ENCODE measurements at places on chromosomes 6 and 20.
A peak's percentile ranks its signal among the peaks of the same experiment; 100 is the strongest.

- DNase-seq: peak; percentile 79
Measured at GRCh38 chr20:64079273-64080012, at the start of gene RGS19. RGS19 (minus strand) TSS chr20:64079518; CDS start chr20:64076886, 2,632 bp downstream.

- no peak for DNase-seq
Measured at GRCh38 chr6:16067568-16067967, 61.3 kb upstream of the MYLIP start.

DNA sequence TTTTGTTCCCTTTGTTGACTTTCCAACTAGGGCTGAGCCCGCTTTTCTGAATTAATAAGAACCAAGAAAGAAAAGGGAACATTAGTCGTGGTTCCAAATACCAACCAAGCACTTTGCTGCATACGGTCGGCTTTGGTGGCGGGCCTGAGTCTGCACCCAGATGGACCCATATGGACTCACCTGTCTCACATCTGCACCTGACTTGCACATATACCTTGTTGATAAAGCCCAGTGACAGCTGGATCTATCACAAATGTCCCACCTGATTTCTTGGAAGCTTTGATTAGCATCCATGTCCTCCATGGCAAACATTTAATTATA is 39.0 kb downstream of the TPD52L1 start:
- no peak for DNase-seq

DNA sequence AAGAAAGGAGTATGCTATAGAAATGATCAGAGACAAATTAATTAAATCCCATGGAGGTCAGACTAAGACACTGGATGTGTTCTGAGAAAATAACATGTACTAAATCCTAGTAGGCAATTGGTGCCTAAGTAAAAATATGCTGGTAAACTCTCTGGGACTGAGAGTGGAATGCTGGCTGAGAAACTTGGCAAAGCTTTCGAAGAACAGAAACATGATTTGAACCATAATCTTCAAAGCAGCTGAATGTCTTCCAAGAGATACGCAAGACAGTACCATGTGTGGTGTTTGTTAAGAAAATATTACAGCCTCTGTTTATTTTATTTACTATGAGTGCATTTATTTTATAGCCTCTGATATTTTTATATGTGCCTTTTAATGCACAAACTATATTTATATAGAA is 55.2 kb downstream of the EFHC1 start:
- no peak for DNase-seq

GRCh38 chr6:140554421-140554820 is 1180.0 kb upstream of the CITED2 start:
- DNase-seq: no peak

- no peak for DNase-seq
Measured at GRCh38 chr6:143146186-143146851, 85.6 kb downstream of the AIG1 start.

DNA sequence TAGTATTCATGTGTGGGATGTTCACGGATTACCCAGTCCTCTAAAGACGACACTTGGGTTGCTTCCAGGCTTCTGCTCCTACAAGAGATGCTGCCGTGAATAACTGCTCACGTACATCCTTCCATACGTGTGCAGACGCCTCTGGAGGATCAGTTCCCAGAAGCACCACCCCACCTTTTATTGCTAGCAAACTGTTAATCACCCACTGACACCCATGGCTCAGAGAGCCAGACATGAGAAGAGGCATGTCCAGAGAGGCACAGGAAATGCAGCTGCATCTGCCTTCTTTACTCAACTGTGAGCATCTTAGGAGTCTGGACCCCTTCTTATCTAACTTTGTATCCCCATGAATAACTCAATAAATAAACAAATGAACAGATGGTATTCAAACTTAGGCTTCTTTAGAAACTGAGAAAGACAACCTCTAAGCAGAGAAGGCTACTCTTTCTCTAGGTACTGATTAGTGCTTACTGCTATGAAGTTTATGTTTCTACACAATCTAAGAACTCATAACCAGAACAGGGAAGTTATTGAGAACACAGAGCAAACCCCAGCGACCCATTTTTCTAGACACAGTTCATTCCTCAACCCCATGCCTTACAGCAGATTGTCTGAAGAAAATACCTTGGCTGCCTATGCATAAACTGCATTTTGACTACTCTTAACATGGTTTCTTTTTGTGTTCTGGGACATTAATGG is 228.7 kb upstream of the RREB1 start:
- no peak for DNase-seq

DNA sequence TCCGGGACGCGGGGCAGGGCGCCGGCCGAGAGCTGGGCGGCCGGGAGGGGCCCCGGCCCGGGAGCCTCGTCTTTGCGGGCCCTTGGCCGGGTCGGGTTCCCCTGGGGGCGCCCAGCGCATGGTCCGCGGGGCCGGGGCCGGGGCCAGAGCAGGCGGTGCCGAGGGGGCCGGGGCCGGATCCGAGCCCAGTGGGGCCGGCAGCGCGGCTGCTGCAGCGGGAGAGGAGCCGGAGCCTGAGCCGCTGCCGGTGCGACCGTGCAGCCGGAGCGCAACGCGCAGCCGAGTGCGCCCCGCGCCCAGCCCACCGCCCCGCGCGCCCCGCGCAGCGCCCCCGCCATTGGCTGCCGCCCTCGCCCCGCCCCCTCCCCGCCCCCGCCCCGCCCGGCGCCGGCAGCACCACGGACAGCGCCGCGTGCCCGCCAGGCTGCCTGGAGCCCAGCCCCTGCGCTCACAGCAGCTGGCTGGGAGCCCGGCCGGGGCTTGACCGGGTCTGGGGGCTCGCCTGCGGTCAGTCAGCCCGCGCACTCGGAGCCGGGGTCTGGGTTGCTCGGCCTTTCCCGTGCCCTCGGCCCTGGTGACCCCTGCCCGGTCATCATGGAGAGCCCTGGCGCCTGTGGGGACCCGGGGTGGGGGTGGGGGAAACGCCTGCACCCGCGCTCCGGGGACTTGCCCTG is at the start of gene HRH3:
Gene HRH3 (minus strand): TSS at position 287 of the 674 bp plus-strand sequence. CDS start 308 bp downstream, outside the sequence.
- peak; percentile 62 for DNase-seq

GRCh38 chr6:36784376-36784636 is 54.9 kb downstream of the CPNE5 start:
- no peak for DNase-seq

GRCh38 chr20:51425347-51426106 is 117.0 kb downstream of the NFATC2 start:
- DNase-seq: no peak

- DNase-seq: no peak
Measured at GRCh38 chr6:158847012-158847529, 27.9 kb upstream of the EZR start.

GRCh38 chr20:10079964-10080363 is 45.2 kb downstream of the ANKEF1 start:
- no peak for DNase-seq

DNA sequence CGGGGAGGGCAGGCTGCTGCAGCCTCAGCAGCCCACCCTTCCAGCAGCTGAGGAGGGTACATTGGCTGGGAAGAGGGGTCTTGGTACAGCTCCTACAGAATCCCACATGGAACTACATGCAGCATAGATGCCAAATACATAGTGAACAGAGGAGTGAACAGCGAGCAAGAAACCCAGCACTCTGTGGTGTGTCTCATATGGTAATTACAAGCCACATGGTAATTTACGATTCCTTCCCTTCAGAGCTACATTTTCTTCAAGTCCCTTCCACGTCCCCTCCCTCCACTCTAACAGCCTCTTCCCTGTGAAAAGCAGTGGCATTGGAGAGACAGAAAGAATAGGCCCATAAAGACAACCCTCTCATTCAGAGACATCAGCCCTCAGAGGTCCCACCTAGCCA is 167.7 kb downstream of the SYNDIG1 start:
- no peak for DNase-seq

GRCh38 chr20:33560026-33560425 is 70.1 kb downstream of the CBFA2T2 start:
- DNase-seq: no peak

DNA sequence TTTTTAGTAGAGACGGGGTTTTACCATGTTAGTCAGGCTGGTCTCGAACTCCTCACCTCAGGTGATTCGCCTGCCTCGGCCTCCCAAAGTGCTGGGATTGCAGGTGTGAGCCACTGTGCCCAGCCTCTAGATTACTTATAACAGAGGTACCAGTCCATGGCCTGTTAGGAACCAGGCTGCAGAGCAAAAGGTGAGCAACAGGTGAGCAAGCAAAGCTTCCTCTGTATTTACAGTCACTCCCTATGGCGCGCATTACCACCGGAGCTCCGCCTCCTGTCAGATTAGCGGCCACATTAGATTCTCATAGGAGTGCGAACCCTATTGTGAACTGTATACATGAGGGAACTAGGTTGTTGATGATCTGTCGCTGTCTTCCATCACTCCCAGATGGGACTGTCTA is 178.0 kb upstream of the SALL4 start:
- no peak for DNase-seq

DNA sequence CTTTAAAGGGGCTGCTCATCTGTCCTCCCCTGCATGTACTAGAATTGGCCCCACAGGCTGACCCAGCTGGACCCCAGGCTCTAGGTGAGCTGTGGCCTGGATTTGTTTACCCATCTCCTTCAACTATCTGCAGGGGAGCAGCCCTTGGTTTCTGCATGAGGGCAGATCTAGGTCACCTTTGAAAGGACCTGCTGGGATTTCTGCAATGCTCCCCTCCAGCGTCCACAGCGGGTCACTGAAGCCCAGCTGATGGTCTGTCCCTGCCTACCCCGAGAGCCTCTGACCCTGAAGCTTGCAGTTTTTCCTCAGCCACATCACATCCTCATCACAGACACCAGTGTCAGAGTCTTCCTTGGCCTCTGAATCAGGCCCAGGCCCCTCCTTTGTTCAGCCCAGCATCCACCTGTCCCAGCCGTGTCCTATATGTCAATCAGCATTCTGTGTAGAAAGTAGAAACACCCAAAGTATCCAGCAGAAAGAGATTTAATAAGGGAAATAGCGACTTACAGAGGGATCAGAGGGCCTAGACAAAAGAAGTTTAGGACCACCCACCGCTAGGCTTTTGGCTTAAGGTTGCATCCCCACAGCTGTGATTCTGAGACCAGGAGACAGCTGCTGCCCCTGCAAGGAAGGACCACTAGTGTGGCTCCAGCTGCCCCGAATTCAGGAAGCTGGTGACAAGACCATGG is 243.1 kb downstream of the LRFN2 start:
- DNase-seq: no peak

- no peak for DNase-seq
Measured at GRCh38 chr20:4111440-4112411, 96.4 kb upstream of the RNF24 start.

DNA sequence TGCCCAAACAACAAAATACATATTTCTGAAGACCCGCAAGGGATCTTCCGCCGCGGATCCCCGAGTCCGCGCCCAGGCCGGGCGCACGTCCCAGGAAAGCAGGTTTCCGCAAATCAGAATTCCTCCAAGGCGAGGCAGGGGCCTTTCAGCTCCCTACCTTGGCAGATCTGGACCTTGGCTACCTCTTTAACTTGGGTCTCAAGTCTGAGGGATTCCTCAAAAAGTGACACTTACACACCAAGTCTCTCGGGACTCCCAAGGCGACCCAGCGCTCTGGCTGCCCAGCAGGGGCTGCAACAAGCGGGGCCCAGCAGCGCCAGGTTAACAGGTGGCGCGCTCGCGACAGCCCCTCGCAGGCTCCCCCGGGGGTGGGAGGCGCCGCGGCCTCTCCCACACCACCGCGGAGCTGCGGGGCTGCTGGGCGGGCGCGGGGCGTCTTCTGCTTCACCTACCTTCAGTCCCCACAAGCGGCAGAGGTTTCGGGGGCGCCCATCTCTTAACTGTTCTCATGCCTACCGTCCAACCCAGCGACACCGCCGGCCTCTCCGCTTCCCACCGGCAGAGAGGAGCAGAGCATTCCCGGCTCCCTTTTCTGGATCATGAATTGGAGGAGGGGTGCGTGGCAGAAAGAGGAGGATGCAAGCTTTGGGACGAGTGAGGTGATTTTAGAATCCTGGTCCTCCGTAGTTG is 414 bp downstream of the SIM1 start:
- DNase-seq: no peak

GRCh38 chr20:63098195-63098810 is 91.5 kb upstream of the BHLHE23 start:
- DNase-seq: no peak

- DNase-seq: peak; percentile 22
Measured at GRCh38 chr20:1489764-1490436, 1.3 kb downstream of the SIRPB2 start.

GRCh38 chr6:27650620-27651370 is 177.9 kb upstream of the ZNF184 start:
- DNase-seq: peak; percentile 58

DNA sequence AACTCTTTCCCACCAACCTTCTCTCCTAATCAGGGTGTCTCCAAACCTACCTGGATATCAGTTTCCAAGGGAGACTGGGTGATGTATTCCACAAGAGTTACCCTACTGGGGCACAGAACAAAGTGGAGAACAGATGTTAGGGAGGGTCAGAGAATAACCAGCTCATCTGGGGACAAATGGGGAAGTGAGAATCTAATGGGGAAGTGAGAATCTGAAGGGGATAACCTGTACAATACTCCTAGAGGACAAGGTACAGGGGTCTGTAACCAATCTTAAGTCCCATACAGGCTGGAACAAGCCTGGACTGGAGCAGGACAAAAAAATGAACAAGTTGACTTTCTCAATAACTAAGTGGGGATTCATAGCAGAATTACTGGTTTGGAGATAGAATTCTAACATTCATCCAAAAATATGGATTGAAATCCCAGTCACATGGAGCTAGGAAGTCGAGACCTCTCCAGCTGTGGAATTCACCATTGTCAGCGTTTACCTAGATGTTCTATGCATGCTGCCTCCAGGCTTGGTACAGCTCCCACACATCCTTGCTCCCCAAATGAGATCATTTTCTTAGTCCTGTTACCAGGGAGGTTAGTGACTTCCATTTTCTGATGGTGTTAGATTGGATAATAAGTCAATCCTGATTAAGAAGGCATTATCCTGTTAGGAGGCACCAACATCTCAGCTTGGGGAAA is 214.8 kb upstream of the MOCS1 start:
- DNase-seq: no peak

- DNase-seq: no peak
Measured at GRCh38 chr6:131303338-131303930, 168.2 kb downstream of the AKAP7 start.

DNA sequence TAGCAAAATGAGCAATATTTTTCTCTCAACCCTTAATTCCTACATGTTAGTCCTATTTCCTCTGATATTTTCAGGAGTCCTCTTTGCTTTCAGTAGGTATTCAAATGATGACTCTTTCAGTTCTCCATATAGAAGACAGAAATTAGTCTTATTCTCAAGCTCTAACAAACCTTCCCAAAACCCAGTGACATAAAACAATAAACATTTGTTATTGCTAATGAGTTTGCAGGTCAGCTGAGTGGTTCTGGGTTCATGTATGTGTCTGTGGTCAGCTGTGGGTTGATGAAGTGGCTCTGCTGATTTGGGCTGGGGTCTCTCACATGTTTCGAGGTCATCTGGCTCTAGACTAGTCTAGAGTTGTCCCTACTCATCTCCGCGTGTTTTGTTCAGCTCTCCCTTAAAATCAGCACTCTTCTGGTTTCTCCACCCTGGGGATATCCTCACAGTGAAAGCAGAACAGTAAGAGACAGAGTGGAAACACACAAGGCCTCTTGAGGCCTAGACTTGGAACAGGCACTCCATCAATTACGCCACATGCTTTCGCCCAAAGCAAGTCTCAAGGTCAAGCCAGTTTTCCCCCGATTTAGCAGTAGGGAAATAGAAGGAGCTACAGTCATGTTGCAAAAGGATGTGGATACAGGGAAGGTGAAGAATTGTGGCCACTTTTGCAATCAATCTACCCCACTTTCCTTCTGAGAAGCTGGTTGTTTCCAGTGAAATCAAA is 273.0 kb downstream of the PLCB1 start:
- no peak for DNase-seq

- DNase-seq: no peak
Measured at GRCh38 chr6:170207586-170208181, 83.2 kb downstream of the DLL1 start.

GRCh38 chr6:168393126-168393870 is 47.7 kb upstream of the SMOC2 start:
- no peak for DNase-seq

- DNase-seq: peak; percentile 74
Measured at GRCh38 chr20:17969884-17970409, 1.1 kb downstream of the MGME1 start.

Measured in dermis blood vessel endothelial cell (primary cell).